Prostate gland (tissue), 2 donors: ENCODE measurements at places on chromosomes 6 and 20. TPM values are rescaled to one million over a fixed set of nuclear protein-coding genes. Genes with fewer than 3 reads are reported as not detected.

The HLA-DOA gene
- total RNA-seq, result 14.6 TPM

The LAMP5 gene
- 0.34 TPM for total RNA-seq

The SLC25A27 gene
- 33.7 TPM for total RNA-seq

The SNTA1 gene
- 128 TPM for total RNA-seq

The SLC17A1 gene
- total RNA-seq, result not detected

The FOXS1 gene
- not detected for total RNA-seq

The ENPP4 gene
- 17.5 TPM for total RNA-seq

The COL10A1 gene
- not detected for total RNA-seq

The LGSN gene
- not detected for total RNA-seq

The KIAA0408 gene
- 1.5 TPM for total RNA-seq

The GHRH gene
- total RNA-seq, result not detected

The SMLR1 gene
- 0.28 TPM for total RNA-seq

The C20orf96 gene
- total RNA-seq, result 16.1 TPM

The RFX6 gene
- 0.74 TPM for total RNA-seq

The MUC22 gene
- total RNA-seq, result 0.17 TPM

The RSPO3 gene
- 4.8 TPM for total RNA-seq

The ARMH2 gene
- not detected for total RNA-seq

The SAMD10 gene
- total RNA-seq, result 14.7 TPM

The FUT9 gene
- total RNA-seq, result 0.11 TPM

The HLA-DRA gene
- 116 TPM for total RNA-seq

The OR12D3 gene
- total RNA-seq, result not detected

The NOX3 gene
- not detected for total RNA-seq

The SULF2 gene
- total RNA-seq, result 43.6 TPM

The SIGLEC1 gene
- 5.3 TPM for total RNA-seq

The OR2B6 gene
- total RNA-seq, result not detected

The IP6K3 gene
- 3.1 TPM for total RNA-seq

The RUNX2 gene
- 9.2 TPM for total RNA-seq

The CYP21A2 gene
- total RNA-seq, result 0.59 TPM
